Amniotic stem cell (primary cell): ENCODE measurements at places on chromosomes 16 and 17.

DNA sequence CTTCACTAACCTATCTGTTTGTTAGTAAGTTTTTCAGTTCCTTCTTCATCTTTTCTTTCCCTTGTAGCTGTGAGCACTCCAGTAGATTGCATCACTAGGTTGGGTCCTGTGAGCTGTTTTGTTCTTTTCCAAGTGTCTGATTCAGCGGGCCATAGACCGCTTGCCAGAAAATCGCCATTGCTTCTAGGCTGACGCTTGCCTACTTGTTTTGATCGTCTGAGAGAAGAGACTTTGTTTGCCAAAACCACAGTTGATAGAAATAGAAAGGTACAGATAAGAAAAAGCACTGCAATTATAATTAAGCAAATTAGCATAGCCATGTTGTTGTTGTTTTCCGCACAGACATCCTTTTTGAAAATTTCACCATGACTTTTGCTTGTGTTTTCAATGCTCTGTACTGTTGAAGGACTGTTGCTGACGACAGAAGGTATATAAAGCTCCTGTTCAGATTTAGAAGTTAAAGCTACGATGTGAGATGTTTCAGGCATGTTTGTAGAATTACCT, 3.1 kb downstream of the EVI2A start:
- no peak for DNase-seq

GRCh38 chr17:1907909-1908698, 78.3 kb downstream of the RPA1 start:
- DNase-seq = no peak

DNA sequence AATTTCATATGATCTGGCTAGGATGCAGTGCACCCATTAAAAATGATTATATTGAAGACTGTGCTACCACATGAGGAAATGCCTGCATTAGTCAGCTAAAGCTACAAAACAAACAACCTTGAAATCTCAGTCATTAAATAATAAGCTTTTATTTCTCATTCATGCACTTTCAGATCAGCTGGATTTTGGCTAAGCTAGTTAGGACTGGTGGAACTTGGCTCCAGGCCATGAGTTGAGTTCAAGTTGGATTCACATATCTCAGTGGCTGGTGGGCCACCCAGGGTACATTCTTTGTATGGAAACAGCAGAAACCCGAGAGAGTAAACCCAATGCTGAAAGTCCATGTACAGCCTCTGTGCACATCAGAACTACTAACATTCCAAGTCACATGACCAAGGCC, 6.4 kb upstream of the SLFN12L start:
- DNase-seq = no peak

GRCh38 chr16:60811051-60811608, 1225.1 kb downstream of the CDH8 start:
- DNase-seq = no peak

- DNase-seq = no peak
These were observed 510.2 kb downstream of the CDH13 start for GRCh38 chr16:83136924-83137323.

DNA sequence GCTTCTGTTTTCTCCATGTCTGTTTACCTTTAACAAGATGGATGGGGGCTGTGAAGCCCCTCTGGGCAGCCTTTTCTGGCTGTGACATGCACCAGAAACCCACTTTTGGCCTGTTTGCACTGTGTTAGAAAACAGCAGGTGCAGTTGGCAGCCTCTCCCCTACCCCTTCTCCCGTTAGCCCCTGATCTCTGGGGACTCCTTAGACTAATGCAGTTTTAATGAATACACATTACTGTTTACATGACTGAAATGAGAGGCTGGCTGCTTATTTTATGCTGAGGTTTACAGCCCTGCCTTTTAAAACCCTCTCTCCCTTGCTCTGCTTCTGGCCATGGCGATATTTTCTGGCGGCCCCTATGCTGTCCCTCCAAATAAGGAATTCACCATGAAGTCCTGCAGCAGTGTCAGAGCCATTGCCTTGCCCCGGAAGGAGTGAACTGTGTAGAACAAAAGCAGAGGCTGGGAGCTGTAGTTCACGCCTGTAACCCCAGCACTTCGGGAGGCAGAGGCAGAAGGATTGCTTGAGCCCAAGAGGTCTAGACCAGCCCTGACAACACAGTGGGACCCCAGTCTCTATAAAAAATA, 79.3 kb downstream of the PRKCB start:
- DNase-seq = no peak

- DNase-seq = no peak
These were observed 12.1 kb upstream of the HSD3B7 start for GRCh38 chr16:30972872-30973271.

DNA sequence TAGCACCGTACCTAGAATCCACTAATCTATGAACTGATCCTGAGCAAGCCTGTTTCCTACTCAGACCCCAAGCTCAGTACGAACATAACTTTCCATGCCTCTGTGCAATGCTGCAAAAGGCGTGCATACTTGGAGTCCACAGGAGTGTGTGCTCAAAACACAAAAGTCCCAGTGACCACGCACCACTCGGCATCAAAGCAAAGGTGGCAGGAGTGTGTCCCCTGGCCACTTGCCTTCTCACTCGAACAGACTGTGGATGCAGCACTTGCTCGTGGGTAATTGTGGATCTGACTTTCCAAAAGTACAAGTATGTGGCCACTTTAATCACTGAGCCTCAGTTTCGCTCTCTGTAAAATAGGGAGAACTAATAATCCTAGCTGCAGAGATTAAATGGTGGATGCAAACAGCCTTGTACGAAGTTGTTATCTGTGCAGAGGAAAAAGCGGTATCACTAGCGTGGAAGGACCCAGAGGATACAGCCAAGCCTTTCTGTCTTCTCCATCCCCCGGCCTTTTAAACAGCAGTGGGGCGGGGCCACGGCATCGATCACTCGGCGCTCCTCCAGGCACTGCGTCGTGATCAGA, 311 bp upstream of the KDM8 start:
- DNase-seq = no peak

DNA sequence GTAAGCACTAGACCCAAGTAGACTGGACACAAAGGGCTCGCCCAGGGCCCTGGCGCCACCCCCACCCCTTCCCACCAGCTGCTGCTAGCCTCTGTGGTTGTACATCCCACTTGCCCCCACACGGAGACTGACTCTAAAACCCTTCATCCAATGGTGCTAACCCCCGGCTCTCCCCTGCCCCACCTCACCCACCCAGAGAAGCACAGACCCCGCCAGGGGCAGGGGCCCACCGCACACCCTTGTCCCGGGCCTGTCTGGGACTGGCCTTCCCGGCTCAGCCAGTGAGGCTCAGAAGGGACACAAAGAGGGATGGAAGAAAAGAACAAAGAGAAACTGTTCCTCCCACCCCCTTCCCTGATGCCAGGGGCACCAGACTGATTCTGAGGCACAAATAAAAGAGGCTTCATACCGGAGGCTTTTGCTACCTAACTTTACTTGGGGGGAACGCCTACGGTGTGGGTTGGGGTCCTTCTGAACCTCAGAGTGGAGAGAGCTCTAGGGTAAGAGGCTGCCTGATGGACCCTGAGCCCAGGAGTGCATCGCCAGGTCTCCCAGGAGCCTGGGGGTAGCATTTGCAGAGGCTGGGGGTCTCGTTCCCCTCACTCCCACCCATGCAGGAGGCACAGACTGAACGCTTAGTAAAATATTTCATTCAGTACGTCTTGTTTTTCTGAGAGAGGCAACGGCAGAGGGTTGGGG, 8.2 kb downstream of the CORO6 start:
- no peak for DNase-seq

- DNase-seq = no peak
These were observed 33.3 kb downstream of the JPH3 start for GRCh38 chr16:87635541-87636049.

DNA sequence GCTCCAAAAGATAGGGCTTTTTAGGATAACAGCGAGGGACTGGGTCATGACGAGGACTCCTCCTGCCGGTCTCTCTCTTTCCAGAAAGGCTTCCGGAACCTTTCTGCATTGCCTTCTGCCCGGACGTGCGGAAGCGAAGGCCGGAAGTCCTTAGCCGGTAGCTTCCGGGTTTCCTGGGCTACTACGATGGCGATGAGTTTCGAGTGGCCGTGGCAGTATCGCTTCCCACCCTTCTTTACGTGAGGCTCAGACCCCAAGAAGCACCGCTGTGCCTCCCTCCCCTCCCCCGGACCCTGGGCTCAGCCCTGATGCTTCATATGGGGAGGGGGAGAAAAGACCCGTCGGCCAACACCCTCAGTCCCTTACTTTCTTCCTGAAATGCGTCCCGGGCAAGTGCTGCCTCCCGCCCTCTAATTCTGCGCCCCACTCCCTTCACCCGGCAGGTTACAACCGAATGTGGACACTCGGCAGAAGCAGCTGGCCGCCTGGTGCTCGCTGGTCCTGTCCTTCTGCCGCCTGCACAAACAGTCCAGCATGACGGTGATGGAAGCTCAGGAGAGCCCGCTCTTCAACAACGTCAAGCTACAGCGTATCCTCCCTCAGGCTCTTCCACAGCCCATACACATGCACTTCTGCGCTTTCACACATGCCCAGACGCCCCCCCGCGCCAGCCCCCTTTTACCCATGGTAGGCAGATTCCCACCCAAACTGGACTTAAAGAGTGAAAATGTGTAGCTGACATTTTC, at the start of gene VPS25:
TSS of gene VPS25 (plus strand) at position 160 of the 746 bp plus-strand sequence. CDS start at position 187, 27 bp downstream.
- peak; percentile 57 for DNase-seq

DNA sequence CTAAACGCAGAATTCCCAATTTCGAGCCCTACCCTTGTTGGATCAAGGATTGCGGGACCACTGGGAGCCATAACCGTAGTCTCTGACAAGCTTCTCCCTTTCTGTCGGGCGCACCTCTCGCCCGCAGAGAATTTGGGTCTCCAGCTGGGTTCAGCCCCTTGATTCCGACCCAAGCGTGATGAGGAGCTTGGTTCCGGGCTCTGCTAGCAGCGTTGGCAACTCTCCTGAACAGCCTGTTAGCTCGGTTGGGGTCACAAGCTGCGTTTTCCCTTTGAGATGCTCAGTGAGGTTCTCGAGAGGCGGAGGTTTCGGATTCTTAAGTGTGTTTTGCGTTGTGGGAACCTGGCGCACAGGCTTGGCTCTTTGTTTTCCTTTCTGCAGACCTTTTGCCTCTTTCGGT, 655 bp downstream of the ATXN1L start:
- DNase-seq = no peak

DNA sequence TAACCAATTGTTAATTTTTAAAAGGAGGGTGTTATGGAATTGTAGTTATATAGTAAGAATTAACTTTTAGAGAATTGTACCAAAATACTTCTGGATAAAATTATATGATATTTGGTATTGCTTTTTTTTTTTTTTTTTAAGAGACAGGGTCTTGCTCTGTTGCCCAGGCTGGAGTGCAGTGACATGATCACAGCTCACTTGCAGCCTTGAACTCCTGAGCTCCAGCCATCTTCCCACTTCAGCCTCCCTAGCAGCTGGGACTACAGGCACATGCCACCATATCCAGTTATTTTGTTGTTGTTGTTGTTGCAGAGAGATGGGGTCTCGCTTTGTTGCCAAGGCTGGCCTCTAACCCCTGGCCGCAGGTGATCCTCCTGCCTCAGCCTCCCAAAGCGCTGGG, 8.5 kb downstream of the ARSG start:
- no peak for DNase-seq

- DNase-seq = no peak
These were observed 182.6 kb downstream of the LGALS9B start for GRCh38 chr17:20284570-20285295.

GRCh38 chr16:617855-618254, 12.9 kb upstream of the WFIKKN1 start:
- no peak for DNase-seq

GRCh38 chr16:88113545-88114045, 162.4 kb downstream of the BANP start:
- no peak for DNase-seq

GRCh38 chr17:31437720-31438400, 46.4 kb downstream of the RAB11FIP4 start:
- no peak for DNase-seq

- peak; percentile 44 for DNase-seq
These were observed 794 bp upstream of the CPNE7 start for GRCh38 chr16:89574681-89575246.

DNA sequence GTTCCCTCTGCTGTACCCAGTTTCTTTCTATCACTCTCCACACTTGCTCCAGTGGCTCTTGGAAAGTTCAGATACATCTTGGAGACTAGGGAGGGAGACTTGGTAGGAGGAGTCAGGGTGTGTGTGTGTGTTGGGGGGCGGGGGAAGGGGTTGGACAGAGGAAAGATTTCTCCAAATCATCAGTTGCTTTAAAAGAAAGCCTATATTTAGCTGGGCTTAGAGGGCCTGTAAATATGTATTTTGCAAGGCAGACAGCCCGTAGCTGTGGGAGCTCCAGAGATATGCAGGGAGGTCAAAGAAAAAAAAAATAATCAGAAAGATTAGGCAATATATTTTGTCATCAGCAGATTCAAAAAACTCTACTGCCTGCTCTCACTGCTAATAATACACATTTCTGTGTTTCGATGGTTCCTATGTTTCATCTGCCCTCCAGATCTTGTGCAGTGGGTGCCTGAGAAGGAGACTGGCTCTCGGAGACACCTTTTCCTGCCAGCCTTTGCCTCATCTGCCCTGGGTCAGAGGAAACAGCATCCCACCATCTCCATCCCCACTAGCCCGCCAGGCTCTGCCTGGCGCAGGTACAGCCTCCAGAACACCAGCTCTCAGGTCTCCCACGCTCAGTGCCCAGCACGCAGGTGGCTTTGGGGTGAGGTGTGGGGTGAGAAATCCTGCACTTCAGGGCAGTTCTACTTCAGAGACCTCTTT, 4.8 kb upstream of the PPP1R9B start:
- DNase-seq = no peak

- DNase-seq = no peak
These were observed 5.1 kb downstream of the C1QTNF8 start for GRCh38 chr16:1090620-1091587.

GRCh38 chr17:60141111-60142018, 8.4 kb upstream of the CA4 start:
- no peak for DNase-seq

DNA sequence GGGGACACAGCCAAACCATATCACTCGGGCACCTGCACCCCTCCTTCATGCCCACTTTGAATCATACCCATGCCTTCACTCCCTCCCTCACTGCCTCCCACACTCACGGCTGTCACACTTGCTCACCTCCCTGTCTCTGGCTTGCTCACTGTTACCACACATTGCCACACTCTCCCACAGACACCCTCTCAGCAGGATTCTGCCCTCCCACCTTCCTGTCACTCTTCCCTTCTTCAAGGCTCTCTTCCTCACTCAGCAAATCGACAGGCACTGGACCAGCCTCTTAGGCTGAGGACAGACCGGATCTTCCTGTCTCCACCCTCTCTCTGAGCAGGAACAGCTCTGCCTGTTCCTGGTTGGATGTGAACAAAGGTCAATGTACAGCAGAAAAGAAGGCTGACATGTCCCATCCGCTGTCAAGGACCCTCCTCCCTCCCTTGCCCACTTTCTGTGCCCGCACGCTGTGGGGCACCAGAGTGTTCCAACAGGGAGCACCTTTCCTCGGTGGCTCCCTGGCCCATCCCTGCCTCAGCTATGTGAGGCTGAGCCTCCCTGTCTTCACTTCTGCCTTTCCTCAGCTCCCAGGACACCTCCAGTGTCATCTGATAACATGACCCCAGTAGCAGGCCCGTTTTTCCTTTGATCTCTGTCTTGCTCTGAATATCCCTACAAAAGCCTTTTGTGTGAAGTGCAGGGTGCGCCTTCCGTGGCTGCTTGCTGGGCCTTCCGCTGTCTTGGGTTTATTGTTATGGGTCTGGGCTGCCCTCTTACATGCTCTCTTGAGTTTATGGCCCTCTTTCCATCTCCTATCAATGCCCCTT, 47.0 kb downstream of the CCDC182 start:
- DNase-seq = no peak

GRCh38 chr16:21501869-21502667, 97.3 kb upstream of the METTL9 start:
- DNase-seq = peak; percentile 70
